ENCODE measurements at places on chromosomes 2 and 18. TPM values are rescaled to one million over a fixed set of nuclear protein-coding genes. Genes with fewer than 3 reads are reported as not detected.

- H3K27ac ChIP-seq: no peak overlapping the region
- H3K27me3 ChIP-seq: peaks cover 16% of the 10 kb centered on the region
- no peak for DNase-seq
- no peaks in the 10 kb centered on the region for H3K4me1 ChIP-seq
- H3K36me3 ChIP-seq: no peaks in the 10 kb centered on the region
Observed at GRCh38 chr2:205969584-205969983, 116.4 kb downstream of the INO80D start.

DNA sequence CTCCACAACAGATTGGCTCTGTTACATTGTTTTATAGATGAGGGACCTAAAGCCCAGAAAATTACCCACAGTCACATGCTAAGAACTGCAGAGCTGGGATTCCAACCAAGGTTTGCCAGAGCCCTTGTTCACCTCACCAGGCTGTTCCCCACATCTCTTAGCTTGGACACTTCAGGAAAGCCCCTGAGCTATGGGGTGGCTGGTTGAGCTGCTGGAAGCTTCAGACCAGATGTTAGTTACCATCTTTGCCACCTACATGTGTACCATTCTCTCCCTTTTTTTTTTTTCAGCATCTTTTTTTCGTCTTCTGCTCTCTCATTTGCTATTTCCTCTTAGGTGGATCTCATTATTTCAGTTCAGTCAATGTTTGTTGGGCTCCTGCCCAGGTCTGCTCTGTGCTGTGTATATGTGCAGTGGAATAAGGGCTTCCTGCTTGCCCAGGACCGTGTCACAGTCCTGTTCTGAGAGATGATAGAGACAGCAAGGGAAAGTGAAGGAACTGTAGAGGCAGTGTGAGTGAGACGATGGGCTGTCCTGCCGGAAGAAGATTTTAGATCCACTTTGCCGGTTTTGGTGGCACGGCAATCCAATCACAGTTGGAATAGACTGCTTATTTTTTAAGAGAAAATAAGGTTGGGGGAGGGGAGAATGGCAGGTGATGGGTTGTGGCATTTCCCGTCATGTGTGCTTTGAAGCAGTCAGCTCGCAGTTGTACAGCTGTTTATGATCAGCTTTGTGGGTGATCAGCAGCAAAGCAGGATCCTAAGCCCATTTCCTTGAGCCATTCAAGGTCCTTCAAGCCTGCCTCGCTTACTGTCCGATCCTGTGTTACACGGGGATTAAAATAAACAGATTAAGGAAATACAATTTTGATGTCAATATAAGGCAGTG, 152.6 kb downstream of the RTN4 start:
- H3K27me3 ChIP-seq: no peaks in the 10 kb centered on the region
- no peaks in the 10 kb centered on the region for H3K36me3 ChIP-seq
- H3K4me1 ChIP-seq: peaks cover 2% of the 10 kb centered on the region
- H3K4me3 ChIP-seq: no peak overlapping the region
- no peak overlapping the region for H3K27ac ChIP-seq

GRCh38 chr2:10844097-10844496, 31.5 kb upstream of the PDIA6 start:
- H3K27ac ChIP-seq: no peak overlapping the region
- no peaks in the 10 kb centered on the region for H3K36me3 ChIP-seq
- peaks cover 11% of the 10 kb centered on the region for H3K27me3 ChIP-seq
- no peaks in the 10 kb centered on the region for H3K4me1 ChIP-seq

DNA sequence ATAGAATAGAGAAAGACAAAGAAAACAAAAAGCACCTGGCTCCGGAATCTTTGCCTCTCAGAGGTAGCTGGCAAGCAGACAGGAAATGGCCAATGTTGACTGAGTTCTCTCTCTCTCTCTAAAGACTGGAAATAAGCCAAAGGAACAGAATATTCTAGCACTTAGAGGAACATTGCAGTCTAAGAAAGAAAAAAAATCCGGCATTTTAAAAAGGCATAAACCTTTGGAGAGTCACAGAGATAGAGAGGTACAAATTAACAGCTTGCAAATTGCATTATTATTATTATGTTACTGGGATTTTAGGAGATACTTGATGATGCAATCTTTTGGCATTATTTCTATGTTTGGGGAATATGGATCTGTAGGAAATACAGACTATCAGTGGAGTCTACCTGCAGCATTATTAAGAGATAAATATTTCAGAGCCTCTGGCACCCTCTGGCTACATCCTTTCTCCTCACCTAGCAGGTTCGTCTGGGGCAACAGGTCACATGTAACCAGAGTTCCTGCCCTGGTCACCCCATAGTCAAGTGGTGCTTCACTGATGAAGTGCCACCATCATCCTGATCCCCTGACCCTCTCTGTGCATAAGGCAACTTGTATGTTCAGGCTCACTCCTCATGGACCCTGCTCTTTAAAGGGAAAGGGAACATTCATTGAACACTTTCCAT, 318.9 kb upstream of the ACVR2A start:
- H3K36me3 ChIP-seq: no peaks in the 10 kb centered on the region
- no peaks in the 10 kb centered on the region for H3K4me1 ChIP-seq
- no peak overlapping the region for H3K27ac ChIP-seq
- no peak for DNase-seq
- H3K4me3 ChIP-seq: no peak overlapping the region
- no peaks in the 10 kb centered on the region for H3K27me3 ChIP-seq

The COLEC12 gene
- 0.83 TPM for polyA plus RNA-seq

The KYNU gene
- 0.75 TPM for polyA plus RNA-seq

The ALPG gene
- polyA plus RNA-seq: not detected

Measured in IMR-90 (cell line).